ENCODE measurements at places on chromosomes 1 and 21.

DNA sequence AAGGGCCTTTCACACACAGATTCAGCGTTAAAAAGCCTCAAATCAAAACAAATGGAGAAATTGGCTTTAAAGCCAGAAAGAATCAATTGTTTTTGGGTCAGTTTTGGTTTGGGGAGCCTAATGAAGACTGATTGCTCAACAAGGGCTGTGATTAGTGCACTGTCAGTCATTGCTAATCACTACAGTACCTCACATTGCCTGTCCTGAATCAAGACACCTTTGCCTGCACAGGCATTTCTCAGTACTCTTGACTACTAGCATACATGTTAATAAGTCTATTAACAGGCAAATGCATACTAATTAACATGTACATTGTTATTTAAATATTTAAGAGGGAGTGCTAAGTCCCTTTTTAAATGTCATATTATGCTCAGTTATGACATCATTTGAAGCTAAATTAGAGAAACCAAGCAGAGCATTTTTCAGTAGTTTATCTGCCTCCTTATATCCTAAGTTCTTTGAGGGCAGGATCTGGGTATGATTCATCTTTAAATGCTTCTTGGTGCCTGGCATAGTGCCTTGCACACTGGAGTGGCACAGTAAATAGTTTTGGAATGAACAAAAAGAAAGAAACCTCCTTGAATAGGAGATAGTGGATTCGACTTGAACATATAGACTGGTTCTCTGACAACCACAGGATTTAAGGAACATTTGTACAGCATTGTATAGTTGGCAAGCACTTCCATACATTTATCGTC is 25.8 kb upstream of the CCN1 start:
- no peak for DNase-seq

DNA sequence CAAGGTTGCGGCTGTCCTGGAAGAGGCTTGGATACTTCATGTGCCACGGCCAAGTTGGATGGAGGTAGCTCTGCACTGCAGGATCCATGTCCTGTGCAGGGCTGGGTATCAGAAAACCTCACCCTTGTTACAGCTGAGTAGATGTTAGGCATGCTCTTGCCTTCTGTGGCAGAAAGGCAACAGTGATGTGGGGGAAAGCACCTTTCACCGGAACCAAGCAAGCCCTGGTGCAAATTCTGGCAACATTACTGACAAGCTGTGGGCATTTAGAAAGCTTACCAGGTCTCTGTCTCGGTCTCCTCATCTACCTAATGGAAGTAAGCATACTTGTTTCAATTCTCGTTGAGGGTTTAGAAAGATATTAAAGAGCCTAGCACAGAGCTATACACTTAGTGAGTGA is 14.5 kb upstream of the CDCA8 start:
- no peak for DNase-seq

DNA sequence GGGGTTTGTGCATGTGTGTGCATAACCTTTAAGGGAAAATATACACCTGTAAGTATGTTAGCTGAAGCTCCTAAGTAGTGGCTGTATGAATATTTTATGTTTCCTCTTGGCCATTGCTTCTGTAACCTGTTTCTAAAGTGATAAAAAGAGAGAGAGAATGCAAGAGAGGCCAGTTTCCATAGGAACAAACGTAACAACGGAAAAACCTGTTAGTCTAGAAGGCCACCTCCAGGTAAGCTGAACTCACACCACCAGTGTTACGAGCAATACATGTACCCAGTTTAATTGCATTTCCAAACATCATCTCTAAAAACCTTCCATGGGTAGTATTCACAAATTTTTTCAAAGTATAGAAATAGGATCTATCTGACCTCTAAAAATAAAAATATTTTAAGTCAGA is 63.1 kb downstream of the PLPPR4 start:
- DNase-seq: no peak

DNA sequence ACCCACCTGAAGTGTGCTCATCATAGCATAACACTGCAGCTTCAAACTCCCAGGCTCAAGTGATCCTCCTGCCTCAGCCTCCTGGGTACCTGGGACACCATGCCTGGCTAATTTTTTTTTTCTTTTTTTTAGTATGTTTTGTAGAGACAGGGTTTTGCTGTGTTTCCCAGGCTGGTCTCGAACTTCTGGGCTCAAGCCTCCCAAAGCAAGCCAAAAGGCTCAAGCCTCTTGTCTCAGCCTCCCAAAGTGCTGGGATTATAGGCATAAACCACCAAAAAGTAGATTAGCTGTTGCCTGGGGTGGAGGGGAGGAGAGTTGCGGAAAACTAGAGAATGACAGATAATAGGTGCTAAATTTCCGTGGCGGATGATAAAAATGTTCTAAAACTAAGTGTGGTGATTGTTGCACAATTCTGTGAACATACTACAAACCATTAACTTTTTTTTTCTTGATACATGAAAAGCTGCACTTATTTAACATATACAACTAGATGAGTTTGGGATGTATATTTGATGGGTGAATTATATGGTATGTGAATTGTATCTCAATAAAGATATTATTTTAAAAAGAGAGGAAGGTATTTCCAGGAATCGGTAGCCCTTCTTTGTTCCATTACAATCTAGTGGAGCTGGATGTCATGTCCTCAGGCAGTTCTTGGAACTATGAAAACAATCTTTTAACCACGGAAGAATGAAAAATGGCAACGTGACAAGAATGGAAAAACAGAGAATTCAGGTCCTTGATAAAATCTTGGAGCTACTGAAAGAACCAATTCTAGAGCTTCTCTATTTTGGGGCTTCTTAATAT is 27.3 kb upstream of the MED18 start:
- no peak for DNase-seq

- DNase-seq: no peak
Measured at GRCh38 chr1:202662081-202662480, 48.2 kb downstream of the SYT2 start.

- DNase-seq: no peak
Measured at GRCh38 chr1:234861761-234862160, 251.8 kb upstream of the IRF2BP2 start.

- DNase-seq: no peak
Measured at GRCh38 chr1:55463814-55464475, 248.8 kb upstream of the USP24 start.

DNA sequence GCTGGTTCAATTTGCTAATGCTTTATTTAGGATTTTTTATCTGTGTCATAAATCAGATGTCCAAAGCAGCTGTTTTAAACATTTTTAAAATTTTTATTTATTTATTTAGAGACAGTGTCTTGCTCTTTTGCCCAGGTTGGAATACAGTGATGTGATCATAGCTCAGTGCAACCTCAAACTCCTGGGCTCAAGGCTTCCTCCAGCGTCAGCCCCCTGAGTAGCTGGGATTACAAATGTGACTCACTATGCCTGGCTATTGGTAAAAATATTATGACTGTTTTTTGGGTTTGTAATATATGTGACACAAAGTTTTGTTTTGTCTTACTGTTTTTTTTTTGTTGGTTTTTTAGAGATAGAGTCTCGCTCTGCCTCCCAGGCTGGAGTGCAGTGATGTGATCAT is 11.8 kb downstream of the ZBED6 start:
- no peak for DNase-seq

DNA sequence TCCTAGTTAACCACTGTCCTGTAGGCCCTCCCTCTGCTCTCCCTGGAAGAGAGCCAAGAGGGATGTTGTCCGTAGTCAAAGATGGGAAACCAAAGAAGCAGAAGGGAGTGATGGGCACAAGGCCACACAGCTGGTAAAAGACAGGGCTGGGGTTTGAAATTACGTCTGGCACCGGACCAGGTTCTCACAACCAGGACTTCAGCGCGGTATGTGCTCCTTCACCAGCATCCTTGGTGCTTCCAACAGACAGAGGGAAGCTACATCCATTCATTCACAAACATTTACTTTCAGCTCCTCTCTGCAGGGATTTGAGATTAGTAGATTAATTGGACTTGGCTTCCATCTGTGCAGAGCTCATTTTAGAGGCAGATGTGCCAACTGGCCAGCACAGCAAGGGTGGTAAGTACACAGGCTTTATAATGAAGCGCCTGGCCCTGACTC is 191.2 kb downstream of the TRABD2B start:
- no peak for DNase-seq

DNA sequence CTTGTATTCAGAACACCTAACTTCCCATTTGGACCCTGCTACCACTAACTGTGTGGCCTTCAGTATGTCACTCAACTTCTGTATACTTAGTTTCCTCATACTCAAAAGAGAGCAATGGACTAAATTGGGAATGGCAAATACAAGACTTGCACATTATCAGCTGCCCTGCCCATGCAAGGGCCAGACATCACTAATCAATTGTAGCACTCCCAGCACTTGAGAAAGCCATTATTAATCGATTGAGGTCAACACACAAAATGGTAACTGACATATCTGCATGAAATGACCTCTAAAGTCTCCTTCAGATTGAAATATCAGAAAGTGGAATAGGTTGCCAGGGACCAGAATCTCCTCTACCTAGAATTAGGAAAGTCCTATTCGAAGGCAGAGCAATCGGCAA is 59.2 kb downstream of the MT1HL1 start:
- no peak for DNase-seq

- no peak for DNase-seq
Measured at GRCh38 chr1:210779269-210779668, 354.7 kb downstream of the KCNH1 start.

DNA sequence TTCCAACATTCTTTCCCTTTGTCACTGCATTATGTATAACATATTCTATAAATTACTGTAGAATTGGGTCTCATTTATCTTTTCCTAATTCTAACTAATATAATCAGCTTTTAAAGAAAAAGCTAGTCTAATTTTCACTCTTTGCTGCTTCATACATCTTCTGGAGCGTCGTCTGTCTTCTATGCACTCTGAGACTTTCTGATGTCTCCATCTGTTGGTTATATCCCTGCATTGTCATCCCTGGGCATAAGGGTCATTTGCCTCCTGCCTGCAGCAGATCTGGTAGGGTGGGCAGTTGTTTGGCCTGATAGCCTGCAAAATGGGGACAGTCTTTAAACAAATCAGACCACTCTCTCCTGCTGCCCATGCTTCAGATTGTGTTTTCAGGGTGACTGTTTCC is 40.8 kb upstream of the DYNLT5 start:
- no peak for DNase-seq

DNA sequence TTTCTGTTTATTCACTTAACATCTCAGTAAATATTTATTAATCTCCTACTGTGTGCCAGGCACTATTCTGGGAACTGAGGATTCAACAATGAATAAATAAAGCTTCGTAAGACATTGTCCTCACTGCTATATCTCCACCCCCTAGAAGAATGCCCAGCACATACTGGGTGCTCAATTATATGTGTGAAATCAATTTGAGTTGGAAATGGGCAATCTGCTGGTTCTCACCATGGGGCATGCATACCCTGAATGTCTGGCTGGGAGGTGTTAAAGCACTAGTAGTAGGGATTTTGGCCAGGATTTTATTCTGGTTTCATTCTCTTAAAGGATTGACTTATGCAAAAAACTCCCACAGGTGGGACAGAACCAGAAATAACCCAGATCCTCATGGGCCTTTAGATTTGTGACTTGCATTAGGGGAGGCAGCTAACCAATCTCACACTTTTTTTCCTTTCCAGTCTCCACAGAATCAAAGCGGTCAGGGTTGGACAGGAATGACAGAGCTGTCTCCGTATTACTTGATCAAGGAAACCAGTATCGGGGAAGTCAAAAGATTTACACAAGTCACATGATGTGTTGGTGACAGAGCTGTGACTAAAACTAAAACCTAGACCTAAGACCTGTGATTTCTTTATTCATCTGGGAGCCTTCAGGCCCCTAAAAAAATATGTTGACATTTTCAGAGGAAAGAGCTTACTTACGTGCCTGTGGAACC is 12.8 kb downstream of the GFI1 start:
- peak; percentile 93 for DNase-seq

DNA sequence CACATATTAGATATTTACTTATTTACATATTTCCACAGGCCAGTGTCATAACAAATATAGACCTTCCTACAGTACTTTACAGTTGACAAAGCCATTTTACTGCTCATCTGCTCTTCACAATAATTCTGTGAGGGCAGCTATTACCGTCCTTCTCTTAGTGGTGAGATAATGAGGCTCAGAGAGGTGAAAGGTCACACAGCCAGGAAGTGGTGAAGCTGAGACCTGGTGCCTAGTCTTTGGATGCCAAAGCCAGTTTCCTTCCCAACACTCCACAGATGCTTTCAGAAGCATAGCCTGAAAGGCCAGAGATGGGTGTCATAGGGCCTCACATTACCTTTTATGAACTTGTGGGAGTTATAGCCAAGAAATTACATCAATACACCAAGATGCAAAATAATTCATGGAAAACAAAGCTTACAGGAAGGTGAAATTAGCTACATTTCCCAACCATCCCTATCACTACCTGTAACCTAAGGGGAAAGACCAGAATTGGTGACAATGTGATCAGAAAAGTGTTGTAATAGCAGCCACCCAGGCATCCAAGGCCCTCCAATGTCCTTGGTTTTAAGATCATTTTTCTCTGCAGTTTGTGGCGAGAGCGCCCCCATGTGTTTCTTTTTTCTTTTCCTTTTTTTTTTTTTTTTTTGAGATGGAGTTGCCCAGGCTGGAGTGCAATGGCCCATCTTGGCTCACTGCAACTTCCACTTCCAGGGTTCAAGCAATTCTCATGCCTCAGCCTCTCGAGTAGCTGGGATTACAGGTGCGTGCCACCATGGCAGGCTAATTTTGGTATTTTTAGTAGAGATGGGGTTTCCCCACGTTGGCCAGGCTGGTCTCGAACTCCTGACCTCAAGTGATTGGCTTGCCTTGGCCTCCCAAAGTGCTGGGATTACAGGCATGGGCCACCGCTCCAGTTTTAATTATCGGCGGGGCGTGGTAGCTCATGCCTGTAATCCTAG is 26.5 kb upstream of the RPL11 start:
- peak; percentile 4 for DNase-seq

DNA sequence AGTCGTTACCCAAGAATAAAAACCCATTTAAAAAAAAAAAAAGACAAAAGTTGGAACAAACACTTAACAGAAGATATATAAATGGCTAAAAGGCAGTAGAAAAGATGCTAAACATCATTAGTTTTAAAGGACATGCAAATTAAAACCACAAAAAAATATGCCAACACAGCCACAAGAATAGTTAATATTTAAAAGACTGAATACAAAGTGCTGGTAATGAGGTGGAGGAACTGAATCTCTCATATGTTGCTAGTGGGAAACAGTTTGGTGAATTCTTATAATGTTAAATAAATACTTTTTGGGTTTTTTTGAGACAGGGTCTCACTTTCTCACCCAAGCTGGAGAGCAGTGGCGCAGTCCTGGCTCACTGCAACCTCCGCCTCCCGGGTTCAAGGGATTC is 10.0 kb downstream of the LRRC40 start:
- DNase-seq: no peak

DNA sequence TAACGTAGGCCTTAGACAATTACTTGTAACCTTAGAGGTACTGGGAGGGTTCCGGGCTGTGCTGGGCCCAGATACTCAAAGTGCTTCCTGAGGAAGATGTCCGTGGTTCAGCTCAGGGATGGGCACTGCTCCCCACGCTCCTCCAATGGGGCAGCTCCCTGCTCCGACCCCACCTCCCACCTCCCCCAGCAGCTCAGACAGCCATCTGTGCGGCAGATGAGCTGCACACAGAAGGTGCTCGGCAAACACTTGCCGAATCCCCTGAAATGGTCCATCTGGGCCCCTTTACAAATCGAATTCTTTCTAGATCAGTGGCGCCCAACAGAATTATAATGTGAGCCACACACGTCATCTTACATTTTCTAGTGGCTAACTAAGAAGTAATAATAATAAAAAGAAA is 242.4 kb upstream of the RAB4A start:
- DNase-seq: no peak

GRCh38 chr1:5992814-5993555 is 760 bp upstream of the NPHP4 start:
- peak; percentile 25 for DNase-seq
